NCI-H82 (cell line): ENCODE measurements at places on chromosomes 1 and 21.

- DNase-seq, result peak; percentile 41
Observed at GRCh38 chr1:214573386-214574318, 22.2 kb upstream of the PTPN14 start.

DNA sequence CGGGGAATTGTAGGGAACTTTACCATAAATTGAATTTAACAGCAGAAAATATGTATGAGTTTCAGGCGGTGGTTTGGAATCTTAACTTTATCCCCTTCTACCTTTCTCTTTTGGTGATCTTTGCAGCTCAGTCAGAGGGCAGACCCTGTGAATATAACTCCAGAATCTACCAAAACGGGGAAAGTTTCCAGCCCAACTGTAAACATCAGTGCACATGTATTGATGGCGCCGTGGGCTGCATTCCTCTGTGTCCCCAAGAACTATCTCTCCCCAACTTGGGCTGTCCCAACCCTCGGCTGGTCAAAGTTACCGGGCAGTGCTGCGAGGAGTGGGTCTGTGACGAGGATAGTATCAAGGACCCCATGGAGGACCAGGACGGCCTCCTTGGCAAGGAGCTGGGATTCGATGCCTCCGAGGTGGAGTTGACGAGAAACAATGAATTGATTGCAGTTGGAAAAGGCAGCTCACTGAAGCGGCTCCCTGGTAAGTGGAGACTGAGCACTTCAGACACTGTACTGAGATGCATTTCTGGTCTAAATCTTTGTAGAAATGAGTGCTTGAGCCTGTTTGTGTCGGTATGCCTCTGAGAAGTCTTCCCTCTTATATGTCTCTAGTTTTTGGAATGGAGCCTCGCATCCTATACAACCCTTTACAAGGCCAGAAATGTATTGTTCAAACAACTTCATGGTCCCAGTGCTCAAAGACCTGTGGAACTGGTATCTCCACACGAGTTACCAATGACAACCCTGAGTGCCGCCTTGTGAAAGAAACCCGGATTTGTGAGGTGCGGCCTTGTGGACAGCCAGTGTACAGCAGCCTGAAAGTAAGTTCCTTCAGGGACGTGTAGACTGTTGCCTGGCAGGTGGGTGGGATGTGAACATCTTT is 1.5 kb downstream of the CCN1 start:
- peak; percentile 19 for DNase-seq

DNA sequence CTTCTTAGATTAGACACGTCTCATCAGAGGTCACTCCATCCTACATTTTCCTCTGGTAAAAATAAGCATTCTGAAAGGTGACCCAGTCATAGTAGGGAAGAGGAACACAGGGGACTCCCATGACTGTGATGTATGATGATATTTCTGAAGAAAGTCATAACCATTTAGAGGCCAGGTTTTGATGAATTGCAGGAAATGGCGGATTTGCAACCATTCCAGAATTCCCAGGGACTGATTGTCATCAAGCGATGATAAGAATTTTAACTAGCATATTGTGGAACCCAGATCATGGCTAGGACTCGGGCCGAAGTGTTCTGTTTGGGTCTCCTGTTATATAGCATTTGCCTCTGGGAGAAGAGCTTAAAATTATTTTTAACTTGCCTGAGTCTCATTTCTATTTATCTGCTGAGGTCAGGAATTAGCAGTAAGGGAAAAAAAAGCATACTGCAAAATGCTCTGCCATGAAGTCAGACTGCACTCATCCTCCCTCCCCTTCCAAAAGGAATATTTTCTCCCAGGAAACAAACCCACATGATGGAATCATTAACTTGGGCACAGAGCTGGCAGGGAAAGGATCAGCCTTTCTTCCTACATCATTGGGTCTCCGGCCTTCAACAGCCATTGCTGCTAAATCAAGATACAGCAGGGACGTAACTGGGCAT is 286.7 kb downstream of the HLX start:
- no peak for DNase-seq

- no peak for DNase-seq
Observed at GRCh38 chr21:44682580-44683151, 703 bp upstream of the KRTAP12-1 start.

DNA sequence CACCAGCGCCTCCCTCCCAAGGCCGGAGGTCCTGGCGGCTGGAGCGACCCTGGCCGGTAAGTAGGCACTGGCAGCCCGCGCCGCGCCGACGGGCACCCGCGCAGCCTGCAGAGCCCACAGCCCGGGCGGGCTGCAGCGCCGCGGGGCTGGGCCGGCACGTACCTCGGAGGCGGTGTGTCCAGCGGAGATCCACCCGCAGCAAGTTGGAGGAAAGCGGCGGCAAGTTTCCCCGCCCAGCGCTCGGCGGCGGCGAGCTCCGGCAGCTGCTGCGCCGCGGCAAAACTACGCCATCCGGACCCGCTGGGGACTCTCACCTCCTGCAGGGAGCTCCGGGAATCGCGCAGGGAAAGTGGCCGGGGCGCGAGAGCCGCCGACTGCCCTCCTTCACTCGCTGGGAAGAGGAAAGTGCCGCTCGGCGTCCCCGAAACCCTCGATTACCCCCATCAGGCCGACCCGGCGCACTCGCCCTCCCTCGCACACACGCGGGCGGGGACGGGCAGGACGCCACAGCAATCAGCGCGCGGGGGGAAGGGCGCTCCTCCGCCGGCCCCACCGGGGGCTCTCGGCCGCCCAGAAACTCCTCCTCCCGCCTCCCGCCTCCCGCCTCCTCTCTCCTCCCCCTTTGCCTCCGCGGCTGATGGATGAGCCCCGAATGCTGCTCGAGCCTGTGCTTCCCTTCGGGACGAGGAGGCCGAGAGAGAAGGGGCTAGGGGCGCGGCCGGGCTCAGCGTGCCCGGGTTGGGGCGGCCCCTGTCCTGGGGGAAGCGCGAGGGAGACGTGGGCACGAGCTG is at the start of gene TGFBR3:
TGFBR3 (minus strand) TSS at position 436 of the 791 bp plus-strand sequence. CDS start 24,620 bp downstream, outside the sequence.
- DNase-seq, result peak; percentile 94

DNA sequence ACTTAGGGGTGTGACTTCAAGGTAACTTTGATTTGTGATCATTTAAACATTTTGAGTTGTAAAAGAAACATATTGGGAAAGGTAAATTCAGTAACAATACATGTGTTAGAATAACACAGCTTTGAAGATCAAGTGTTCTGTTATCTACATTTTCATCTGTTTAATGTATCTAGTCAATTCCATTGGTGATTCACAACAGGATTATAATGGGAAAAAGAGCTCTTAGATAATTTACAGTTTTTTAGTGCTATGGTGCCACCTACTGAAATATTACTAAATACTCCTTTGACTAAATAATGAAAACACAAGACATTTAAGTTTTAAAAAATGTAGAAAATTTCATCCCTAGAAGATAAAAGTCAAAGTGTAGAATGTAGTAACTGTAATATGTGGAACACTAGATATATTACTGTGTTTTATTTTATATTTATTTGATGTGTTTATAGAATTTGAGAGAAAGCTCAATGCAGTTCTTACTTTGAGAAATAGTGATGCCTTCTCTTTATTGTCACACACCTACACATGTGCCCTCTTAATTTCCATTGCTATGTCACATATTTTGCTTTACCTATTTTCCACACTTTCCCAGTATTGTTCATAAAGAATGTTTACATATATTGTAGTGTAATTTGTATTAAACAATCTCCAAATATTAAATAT is 47.4 kb downstream of the PTPRC start:
- DNase-seq, result peak; percentile 72

DNA sequence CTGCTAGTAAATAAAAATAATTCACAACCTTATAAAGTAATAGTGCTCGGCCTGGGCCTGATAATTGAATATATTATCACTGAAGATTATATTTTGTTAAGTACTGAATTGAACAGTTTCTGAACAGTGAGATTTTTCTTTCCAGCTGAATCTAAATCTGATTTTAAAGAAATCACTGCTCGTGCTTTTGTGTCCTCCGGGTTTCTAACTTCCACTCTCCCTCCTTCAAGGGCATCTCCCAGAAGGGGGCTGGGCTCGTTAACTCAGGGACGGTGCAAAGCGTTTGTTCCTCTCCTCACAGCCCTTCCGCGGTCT is 823 bp upstream of the KIF1B start:
- DNase-seq, result no peak

DNA sequence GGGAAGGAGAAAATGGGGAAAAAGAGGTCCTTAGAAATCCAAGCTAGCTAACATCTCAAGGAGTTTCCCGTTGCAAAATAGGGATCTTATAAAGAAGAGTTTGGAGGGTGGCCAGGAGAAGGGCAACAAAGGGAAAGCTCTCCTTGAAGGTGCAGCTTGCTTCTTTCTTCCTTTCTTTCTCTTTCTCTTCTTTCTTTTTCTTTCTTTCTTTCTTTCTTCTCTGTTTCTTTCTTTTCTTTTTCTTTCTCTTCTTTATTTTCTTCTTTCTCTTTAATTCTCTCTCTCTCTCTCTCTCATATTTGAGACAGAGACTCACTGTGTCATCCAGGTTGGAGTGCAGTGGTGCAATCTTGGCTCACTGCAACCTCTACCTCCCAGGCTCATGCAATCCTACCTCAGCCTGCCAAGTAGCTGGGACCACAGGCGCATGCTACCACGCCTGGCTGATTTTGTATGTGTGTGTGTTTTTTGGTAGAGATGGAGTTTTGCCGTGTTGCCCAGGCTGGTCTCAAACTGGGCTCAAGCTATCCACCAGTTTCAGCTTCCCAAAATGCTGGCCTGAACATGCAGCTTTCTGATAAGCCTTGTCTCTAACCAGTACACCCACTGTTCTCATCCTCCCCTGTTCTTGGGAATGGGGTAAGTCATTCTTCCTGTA is 44.4 kb downstream of the RNF11 start:
- DNase-seq, result no peak

- peak; percentile 92 for DNase-seq
Observed at GRCh38 chr1:44377925-44378784, 23.1 kb upstream of the ERI3 start.

GRCh38 chr1:159229896-159230295 is 25.2 kb downstream of the ACKR1 start:
- DNase-seq, result no peak

GRCh38 chr1:161773791-161774190 is 7.7 kb downstream of the ATF6 start:
- no peak for DNase-seq

DNA sequence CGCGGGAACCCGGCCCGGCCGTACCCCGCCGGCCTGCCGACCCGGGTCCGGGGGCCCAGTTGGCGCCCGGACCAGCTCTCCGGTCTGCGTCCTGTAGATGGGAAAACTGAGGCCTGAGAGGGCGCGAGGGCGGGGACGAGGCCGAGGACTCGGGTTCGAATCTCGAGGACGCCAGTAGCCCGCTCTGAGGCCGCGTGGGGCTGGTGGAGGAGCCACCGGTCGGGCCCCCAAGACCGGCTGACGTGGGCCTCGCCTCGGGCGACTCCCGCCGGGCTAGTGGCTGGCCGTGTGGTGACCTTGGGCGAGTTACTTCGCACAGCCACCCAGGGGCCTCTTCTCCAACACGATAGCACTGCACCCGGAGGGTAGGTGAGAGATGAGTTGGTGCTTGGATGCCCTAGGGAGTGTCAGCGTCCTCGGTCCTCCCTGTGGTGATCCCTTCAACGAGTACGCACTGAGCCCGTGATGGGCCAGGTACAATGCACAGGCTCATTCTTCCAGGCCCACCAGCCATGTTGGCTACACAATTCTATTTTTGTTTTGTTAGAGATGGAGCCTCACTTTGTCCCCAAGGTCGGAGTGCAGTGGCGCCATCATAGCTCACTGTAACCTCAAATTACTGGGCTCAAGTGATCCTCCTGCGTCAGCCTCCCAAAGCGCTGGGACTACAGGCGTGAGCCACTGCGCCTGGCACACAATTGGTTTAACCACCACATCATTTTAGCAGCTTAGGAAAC is 404 bp upstream of the SCMH1 start:
- peak; percentile 73 for DNase-seq

DNA sequence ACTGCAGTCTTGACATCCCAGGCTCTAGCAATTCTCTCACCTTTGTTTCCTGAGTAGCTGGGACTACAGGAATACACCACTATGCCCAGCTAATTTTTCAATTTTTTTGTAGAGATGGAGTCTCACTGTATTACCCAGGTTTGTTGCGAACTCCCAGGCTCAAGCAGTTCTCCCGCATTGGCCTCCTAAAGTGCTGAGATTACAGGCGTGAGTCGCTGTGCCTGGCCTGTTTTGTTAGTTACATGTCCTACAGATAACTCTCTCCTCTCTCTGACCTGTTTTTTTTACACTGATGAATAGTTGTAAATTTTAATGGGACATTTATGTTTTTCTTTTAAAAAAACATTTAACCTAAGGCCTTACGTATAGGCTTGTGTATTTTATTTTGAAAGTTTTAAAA is 19.8 kb downstream of the PTBP2 start:
- no peak for DNase-seq

DNA sequence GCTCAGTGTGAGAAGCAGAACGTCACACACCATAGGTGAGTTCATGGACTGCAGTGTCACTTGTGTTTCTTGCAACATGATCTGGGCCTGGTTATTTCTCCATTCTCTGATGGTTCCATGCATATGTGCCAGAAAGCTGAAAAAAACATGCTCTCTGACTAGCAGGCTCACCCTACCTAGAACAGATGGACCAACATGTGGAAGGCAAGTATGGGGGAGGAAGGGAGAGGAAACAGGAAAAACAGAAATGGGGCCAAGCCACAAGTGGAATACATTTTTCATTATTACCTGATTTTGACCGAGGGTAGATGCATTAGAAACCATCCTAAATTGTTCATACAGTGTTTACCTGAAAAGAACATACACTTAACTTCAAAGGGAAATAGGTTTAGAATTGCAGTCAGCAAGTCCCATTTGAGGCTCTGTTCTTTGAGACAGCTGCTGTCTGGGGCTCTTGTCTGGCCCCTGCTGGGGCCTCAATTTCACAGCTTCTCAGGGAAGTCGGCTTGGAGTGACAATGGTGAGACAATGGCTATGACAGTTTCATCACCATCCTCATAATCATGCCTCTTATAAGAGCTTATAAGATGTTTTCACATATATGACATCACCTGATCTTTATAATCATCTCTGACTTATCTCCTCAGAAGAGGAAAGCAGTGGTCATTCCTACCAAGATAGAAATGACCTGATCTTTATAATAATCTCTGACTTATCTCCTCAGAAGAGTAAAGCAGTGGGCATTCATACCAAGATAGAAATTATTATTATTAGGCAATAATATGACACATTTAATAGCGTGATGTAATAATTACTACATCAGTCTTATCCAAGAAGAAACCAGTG is 327.3 kb downstream of the SIPA1L2 start:
- DNase-seq, result peak; percentile 63

DNA sequence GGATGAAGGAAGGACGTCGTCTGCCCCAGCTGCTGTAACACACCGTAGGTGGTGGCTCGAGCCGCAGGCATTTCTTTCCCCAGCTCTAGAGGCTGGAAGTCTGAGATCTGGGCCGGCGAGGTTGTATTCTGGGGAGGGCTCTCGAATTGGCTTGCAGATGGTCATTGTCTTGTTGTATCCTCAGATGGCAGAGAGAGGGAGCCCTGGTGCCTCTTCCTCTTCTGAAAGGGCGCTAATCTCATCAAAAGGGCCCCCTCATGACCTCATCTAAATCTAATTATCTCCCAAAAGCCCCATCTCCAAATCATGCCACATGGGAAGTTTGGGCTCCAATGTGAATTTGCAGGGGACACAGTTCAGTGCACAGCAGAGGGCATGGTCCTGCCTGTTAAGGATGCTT is 109.0 kb downstream of the SIK1 start:
- peak; percentile 61 for DNase-seq

GRCh38 chr1:113192242-113192641 is 119.2 kb downstream of the LRIG2 start:
- no peak for DNase-seq

GRCh38 chr1:31441970-31442647 is 29.1 kb downstream of the SERINC2 start:
- no peak for DNase-seq

- no peak for DNase-seq
Observed at GRCh38 chr1:245036102-245036501, 118.7 kb upstream of the KIF26B start.

- no peak for DNase-seq
Observed at GRCh38 chr1:209688746-209689234, 13.6 kb downstream of the G0S2 start.

- no peak for DNase-seq
Observed at GRCh38 chr1:212142883-212143530, 107.5 kb downstream of the DTL start.
